ENCODE measurements at places on chromosomes 2 and 18. TPM values are rescaled to one million over a fixed set of nuclear protein-coding genes. Genes with fewer than 3 reads are reported as not detected.

GRCh38 chr2:191189112-191189635, 38.4 kb upstream of the STAT4 start:
- no peak for DNase-seq

The C2orf74 gene
- 7.1 TPM for total RNA-seq

GRCh38 chr2:190696792-190697398, 48.0 kb downstream of the NAB1 start:
- DNase-seq = no peak

The CIB4 gene
- not detected for total RNA-seq

The KCNS3 gene
- total RNA-seq = not detected

GRCh38 chr2:207528980-207529329, 807 bp upstream of the CREB1 start:
- peak; percentile 53 for DNase-seq

DNA sequence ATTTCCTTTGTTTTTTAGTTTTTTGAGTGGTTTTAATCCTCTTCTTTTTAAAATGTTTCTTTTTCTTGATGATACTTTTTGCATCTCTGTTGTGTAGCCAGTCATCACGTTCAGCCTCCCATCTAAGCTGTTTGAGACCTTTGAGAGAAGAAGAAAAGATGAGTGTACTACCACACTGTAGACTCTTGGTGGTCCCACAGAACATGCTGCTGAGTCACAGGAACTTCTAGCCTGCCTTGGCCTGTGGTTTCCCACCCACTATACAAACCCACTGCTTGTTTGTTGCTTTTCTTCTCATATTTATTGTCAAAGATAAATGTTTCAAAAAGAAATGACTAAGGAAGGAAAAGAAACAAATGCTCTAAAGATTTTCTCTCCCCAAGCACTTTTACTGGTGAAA, 5.5 kb downstream of the CEBPZOS start:
- DNase-seq = no peak

Data from activated CD4-positive, alpha-beta T cell treated with anti-CD3 and anti-CD28 coated beads, Interleukin-2, amount 10 ng/mL, durations not matched to agents 7 days and 5 days (primary cell).